ENCODE measurements at places on chromosomes 16 and 17. TPM values are rescaled to one million over a fixed set of nuclear protein-coding genes. Genes with fewer than 3 reads are reported as not detected.
A peak's percentile ranks its signal among the peaks of the same experiment; 100 is the strongest.

GRCh38 chr16:24396350-24397271, 140.5 kb downstream of the CACNG3 start:
- no peaks in the 10 kb centered on the region for H3K4me1 ChIP-seq
- H3K27ac ChIP-seq = no peak overlapping the region
- no peak for DNase-seq
- H3K4me3 ChIP-seq = no peak overlapping the region
- H3K36me3 ChIP-seq = no peaks in the 10 kb centered on the region

DNA sequence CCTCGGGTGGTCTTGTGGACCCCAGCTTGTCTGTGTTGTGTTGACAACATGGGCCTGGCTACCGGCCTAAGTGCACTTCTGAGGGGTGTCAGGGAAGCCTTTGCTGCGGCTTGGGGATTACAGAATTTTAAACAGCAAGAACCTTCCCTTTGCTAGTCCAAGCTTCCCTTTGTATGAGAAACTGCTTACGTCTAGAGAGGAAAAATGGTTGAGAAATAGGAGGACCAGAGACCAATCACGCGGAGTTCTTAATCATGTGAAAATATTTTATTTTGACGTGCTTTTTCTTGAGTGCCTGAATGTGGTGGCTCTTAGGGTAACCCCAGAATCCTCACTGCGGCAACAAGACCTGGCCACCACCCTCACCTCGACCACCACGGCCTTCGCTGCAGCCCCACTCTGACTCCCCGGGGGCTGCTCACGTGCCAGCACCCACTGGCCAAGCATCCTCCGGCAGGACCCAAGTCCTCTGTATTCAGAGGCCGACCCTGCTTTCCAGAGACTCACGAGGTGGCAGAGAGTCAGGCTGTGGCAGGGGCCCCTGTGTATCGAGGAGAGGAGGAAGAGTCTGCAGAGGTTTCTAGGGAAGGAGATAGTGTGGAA, 81.2 kb downstream of the ZNF778 start:
- H3K4me3 ChIP-seq = no peak overlapping the region
- peaks cover 11% of the 10 kb centered on the region for H3K36me3 ChIP-seq
- H3K4me1 ChIP-seq = peaks cover 45% of the 10 kb centered on the region
- peak overlapping the region; percentile 54 for H3K27ac ChIP-seq

The CCL8 gene
- not detected for total RNA-seq

DNA sequence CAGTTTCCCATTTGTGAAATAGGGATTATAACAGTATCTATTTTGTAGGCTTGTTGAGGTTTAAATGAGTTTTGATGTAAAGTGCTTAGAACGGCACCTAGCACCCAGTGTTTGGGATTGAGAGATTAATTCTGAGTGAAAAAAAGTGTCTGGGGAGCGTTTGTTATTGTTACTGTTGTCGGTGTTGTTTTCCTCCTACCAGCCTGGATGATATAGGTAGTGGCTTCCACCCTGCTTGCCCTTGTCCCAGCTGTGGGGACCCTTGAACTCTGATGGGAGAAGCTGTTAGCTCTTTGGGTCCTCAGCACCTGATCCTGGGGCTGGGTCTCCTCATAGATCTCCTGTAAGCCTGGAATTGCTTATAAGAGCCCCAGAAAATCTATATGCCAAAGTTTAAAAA, 4.9 kb downstream of the FMNL1 start:
- DNase-seq = no peak
- H3K4me3 ChIP-seq = peak overlapping the region; percentile 100
- peaks cover 33% of the 10 kb centered on the region for H3K36me3 ChIP-seq

- peaks cover 2% of the 10 kb centered on the region for H3K4me1 ChIP-seq
- peaks cover 3% of the 10 kb centered on the region for H3K36me3 ChIP-seq
- H3K27ac ChIP-seq = no peak overlapping the region
- no peak for DNase-seq
- no peak overlapping the region for H3K4me3 ChIP-seq
- H3K27me3 ChIP-seq = no peaks in the 10 kb centered on the region
Measured at GRCh38 chr17:64193561-64193960, 63.6 kb upstream of the ERN1 start.

GRCh38 chr16:71846431-71846830, 655 bp downstream of the ATXN1L start:
- peaks cover 46% of the 10 kb centered on the region for H3K4me1 ChIP-seq
- peak; percentile 39 for DNase-seq
- peaks cover 17% of the 10 kb centered on the region for H3K36me3 ChIP-seq
- peak overlapping the region; percentile 50 for H3K27ac ChIP-seq
- peak overlapping the region; percentile 88 for H3K4me3 ChIP-seq
- no peaks in the 10 kb centered on the region for H3K27me3 ChIP-seq

- no peak overlapping the region for H3K27ac ChIP-seq
- H3K4me1 ChIP-seq = no peaks in the 10 kb centered on the region
- peaks cover 18% of the 10 kb centered on the region for H3K27me3 ChIP-seq
- H3K4me3 ChIP-seq = no peak overlapping the region
- no peaks in the 10 kb centered on the region for H3K36me3 ChIP-seq
Measured at GRCh38 chr16:3951861-3952736, 71.6 kb upstream of the CREBBP start.

- no peak overlapping the region for H3K27ac ChIP-seq
- peaks cover 42% of the 10 kb centered on the region for H3K4me1 ChIP-seq
- H3K4me3 ChIP-seq = no peak overlapping the region
- H3K27me3 ChIP-seq = no peaks in the 10 kb centered on the region
Measured at GRCh38 chr17:41329279-41329948, 13.9 kb upstream of the KRTAP17-1 start.

GRCh38 chr17:80982426-80982974, 9.1 kb upstream of the CHMP6 start:
- H3K27ac ChIP-seq = no peak overlapping the region
- peaks cover 12% of the 10 kb centered on the region for H3K4me1 ChIP-seq
- no peak overlapping the region for H3K4me3 ChIP-seq
- no peak for DNase-seq

DNA sequence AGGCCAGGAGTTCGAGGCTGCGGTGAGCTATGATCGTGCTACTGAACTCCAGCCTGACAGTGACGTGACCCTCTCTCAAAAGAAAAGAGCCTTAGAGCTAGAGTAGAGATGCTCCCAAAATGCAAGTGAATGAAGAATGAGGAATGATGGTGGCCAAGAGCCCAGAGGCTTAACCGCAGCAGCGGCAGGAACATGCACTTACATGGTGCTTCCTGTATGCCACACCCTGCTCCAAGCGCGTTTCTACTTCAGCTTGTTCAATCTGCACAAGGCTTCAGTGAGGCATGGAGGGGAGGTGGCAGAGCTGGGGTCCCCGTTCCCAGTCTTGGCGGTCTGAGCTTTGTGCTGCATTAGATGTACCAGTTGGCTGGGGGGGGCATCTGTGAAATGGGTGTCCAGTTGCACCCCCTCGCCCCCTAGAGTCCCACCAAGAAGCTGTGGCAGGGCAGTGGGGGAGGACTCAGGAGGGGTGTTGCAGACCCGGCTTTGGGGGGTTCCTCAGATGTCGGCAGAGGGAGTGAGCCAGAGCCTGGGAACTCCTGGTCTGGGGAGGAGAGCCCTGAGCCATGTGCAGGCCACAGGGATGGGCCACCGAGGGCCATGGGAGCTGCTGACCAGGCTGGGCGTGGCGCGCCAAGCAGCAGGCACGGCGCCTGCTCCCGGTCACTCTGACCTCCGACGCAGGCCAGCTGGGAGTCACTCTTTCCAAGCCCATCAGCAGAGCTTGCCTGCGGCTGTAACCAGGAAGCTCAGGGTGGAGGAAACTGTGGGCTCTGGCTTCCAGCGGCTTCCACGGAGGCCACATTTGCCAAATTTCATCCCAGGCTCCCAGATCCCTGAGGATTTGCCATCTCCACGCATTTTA, 260.1 kb downstream of the PARN start:
- H3K36me3 ChIP-seq = no peaks in the 10 kb centered on the region
- DNase-seq = no peak
- no peak overlapping the region for H3K4me3 ChIP-seq
- no peaks in the 10 kb centered on the region for H3K27me3 ChIP-seq
- no peak overlapping the region for H3K27ac ChIP-seq
- H3K4me1 ChIP-seq = peaks cover 2% of the 10 kb centered on the region

The EXOC3L1 gene
- total RNA-seq = not detected

GRCh38 chr16:61014869-61015268, 1021.4 kb downstream of the CDH8 start:
- H3K27me3 ChIP-seq = no peaks in the 10 kb centered on the region
- no peak overlapping the region for H3K27ac ChIP-seq
- H3K4me3 ChIP-seq = no peak overlapping the region
- DNase-seq = no peak
- no peaks in the 10 kb centered on the region for H3K4me1 ChIP-seq

DNA sequence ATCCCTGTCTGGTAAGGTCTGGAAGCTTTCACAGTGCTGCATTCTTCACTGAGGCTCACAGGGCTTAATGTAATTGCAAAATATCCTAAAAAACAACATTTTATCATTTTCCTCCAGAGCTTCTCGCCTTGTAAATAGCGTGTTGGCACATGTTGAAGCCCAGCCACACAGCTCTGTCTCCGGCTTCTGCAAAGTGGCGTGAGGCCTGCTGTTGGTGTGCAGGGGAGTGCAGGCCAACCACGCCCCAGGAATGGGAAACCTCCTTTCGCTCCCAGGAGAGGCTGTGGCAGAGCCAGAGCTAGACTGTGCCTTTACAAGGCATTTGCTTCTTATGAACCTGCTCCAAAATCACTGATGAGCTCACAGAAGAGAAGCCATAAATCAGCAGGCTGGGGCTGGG, 248.2 kb upstream of the MAF start:
- no peak overlapping the region for H3K27ac ChIP-seq
- no peak overlapping the region for H3K4me3 ChIP-seq
- DNase-seq = no peak
- H3K36me3 ChIP-seq = no peaks in the 10 kb centered on the region
- H3K27me3 ChIP-seq = no peaks in the 10 kb centered on the region
- H3K4me1 ChIP-seq = peaks cover 16% of the 10 kb centered on the region

DNA sequence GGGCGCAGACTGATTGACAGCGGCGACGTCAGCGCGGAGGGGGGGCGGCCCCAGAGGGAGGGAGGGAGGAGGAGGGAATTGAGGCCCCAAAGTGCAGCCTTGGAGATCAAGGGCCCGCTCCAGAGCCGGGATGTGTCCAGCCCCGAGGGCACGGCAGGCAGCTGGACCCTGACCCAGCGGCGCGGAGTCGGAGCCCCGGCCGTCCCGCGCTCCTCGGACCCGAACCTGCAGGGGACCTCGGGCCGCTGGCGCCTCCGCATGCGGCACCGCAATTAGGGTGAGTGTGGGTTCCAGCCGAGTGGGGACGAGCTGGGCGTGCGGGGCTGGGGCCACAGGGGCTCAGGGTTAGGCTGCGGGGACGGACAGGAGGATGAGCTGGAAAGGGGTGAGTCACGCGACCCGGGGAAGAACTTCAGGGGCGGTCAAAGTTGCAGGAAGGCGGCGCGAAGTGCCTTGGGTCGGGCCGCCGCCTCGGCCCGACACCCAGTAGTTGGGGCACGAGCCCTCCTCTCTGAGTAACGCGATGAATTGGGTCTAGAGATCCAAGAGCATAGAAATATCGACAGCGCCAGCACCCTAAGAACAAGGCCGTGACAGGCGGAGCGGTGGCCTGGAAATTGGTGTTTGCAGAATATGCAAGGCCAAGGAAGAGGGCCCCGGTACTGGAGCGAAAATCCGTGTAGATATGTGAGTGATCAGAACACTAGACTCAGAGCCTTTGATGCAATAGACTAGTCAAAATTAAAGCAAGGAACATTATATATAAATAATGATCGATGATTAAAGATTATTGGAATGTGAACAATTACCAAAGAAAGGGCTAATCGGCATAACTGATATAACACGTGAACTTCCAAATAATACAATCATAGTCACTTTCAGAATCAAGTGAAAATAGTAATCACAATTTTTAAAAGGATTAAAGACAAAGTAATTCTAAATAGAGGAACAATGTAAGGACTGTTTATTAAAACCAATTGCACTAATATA, at the start of gene TBX4:
Gene TBX4 (plus strand): TSS at position 122 of the 990 bp plus-strand sequence. CDS start 4,069 bp downstream, outside the sequence.
- H3K36me3 ChIP-seq = no peaks in the 10 kb centered on the region
- H3K27ac ChIP-seq = no peak within 1 kb of the TSS
- H3K27me3 ChIP-seq = peaks cover 56% of the 10 kb centered on the region

GRCh38 chr17:1865252-1866037, 35.6 kb downstream of the RPA1 start:
- no peak overlapping the region for H3K27ac ChIP-seq
- H3K36me3 ChIP-seq = peaks cover 9% of the 10 kb centered on the region
- peak; percentile 68 for DNase-seq
- H3K27me3 ChIP-seq = no peaks in the 10 kb centered on the region
- no peak overlapping the region for H3K4me3 ChIP-seq
- peaks cover 15% of the 10 kb centered on the region for H3K4me1 ChIP-seq

GRCh38 chr16:69283851-69284250, 27.3 kb upstream of the VPS4A start:
- no peaks in the 10 kb centered on the region for H3K36me3 ChIP-seq
- no peak overlapping the region for H3K4me3 ChIP-seq
- no peak overlapping the region for H3K27ac ChIP-seq
- H3K4me1 ChIP-seq = peaks cover 2% of the 10 kb centered on the region
- no peaks in the 10 kb centered on the region for H3K27me3 ChIP-seq

GRCh38 chr17:9648521-9649110, 3.3 kb downstream of the USP43 start:
- no peak for DNase-seq
- no peak overlapping the region for H3K4me3 ChIP-seq
- peaks cover 49% of the 10 kb centered on the region for H3K27me3 ChIP-seq
- no peak overlapping the region for H3K27ac ChIP-seq

The ASPHD1 gene
- total RNA-seq = 1.3 TPM

- H3K4me1 ChIP-seq = no peaks in the 10 kb centered on the region
- DNase-seq = no peak
- no peak overlapping the region for H3K4me3 ChIP-seq
- H3K27ac ChIP-seq = no peak overlapping the region
- peaks cover 40% of the 10 kb centered on the region for H3K27me3 ChIP-seq
- no peaks in the 10 kb centered on the region for H3K36me3 ChIP-seq
Measured at GRCh38 chr17:50637829-50638605, 3.3 kb downstream of the ABCC3 start.

The CACNA1H gene
- 0.84 TPM for total RNA-seq

DNA sequence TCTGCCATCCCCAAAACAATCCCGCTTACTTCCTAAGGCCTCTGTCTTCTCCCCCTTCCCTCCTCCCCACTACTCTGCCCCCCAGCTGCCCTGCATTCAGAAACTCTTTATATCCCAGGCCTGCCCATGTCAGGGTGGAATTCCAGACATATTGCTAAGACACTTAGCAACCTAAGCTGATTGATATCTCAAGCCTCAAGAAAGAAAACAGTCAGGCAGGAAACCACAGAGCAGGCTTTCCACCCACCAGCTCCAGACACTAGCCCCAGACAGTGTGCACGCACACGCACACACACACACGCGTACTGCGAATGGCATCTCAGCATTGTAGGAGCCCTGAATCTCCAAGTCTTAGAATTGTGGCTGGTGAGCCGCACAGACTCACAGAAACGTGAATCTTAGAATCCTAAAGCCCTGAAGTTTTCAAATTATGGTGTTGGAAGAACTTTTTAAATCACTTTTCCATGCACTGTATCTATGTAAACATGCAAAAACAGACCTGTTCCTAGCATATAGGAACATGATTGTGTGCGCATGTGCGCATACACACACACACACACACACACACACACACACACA, 8.8 kb upstream of the LPCAT2 start:
- DNase-seq = peak; percentile 31
- H3K4me3 ChIP-seq = no peak overlapping the region
- H3K36me3 ChIP-seq = no peaks in the 10 kb centered on the region
- peaks cover 4% of the 10 kb centered on the region for H3K27me3 ChIP-seq
